Left ventricle myocardium superior (tissue), 1 donor: ENCODE measurements at places on chromosomes 11 and 22. TPM values are rescaled to one million over a fixed set of nuclear protein-coding genes. Genes with fewer than 3 reads are reported as not detected.

The PPFIBP2 gene
- total RNA-seq = 19.9 TPM

The TESMIN gene
- 0.32 TPM for total RNA-seq

The KLHL35 gene
- 0.89 TPM for total RNA-seq

The FOXRED1 gene
- 29.1 TPM for total RNA-seq

- DNase-seq = peak; percentile 92
Measured at GRCh38 chr22:35638410-35638809, 9.8 kb upstream of the APOL6 start.

DNA sequence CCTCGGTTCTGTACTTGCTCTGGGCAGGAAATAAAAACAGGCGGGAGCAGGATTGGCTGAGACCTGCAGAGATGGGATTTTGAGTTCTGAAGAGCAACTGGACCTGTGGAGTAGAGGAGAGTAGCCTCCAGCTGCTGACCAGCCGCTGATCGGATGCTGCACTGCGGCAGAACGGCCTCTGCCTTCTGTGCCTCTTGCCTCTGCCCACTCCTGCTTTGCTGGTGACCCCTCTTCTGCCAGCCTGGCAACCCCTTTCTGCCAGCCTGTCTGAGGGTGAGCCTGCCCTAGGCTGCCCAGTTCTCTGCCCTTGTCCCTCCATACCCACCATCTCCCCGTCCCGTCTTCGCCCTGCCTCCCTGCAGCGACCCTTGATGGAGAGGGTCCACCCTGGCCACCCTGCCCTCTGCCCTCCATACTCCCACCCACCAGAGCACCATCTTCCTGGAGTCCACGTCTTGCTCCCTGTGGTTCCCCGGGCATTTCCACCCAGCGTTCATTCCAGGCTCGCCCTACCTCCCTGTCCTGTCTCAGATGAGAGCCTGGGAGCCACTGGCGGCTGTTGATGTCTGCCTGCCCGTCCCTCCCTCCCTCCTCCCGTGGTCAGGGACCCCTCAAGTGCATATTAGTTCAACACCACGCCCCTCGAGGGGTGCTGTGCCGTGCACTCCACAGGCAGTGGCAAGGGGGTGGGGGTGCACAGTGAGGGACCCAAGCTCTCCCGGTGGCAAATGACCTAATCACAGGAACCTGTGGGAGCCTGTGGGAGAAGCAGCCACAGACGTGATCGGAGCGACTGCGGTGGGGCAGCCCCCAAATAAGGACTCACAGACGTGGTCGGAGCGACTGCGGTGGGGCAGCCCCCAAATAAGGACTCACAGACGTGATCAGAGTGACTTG lies 863.3 kb downstream of the TBC1D22A start:
- DNase-seq = no peak

- DNase-seq = no peak
Measured at GRCh38 chr11:127274328-127274676, 273.7 kb upstream of the KIRREL3 start.

GRCh38 chr11:61004180-61004611 lies 32.7 kb downstream of the CD6 start:
- DNase-seq = no peak

DNA sequence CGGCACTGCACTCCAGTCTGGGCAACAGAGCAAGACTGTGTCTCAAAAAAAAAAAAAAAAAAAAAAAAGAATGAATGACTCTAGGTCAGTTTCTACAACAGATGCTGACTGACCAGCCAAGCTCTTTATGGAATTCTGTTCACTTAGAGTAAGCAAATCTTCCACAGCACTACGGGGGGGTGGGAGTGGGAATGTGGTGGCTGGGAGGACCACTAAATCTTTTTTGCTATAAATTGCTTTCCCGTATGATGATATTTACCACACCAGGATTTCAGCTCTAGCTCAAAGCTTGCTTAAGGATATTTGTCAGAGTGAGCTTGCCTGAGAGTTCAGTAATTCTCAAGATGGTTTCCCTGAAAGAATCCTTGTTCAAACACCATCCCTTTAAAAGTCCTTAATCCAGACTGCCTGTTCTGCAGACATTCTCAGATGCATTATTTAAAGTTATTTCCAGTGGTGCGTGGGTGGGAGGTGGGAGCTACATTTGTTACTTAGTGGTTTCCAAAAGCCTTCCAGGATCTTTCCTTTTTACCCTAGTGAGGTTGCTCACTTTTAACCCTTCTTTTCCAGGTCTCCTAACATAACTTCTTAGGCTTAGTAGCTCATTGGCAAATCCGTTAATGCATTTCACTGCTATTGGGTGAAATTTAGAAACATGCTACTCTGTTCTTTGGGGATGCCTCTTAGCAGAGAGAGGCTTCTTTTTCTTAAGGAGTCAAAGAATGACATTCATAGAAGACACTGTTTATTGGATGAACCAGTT lies 65.9 kb downstream of the UBASH3B start:
- DNase-seq = no peak

GRCh38 chr11:83401506-83402225 lies 115.5 kb upstream of the CCDC90B start:
- DNase-seq = no peak

The PRODH gene
- 9.1 TPM for total RNA-seq

GRCh38 chr11:118198370-118198769 lies 21.9 kb upstream of the SCN2B start:
- DNase-seq = peak; percentile 89

DNA sequence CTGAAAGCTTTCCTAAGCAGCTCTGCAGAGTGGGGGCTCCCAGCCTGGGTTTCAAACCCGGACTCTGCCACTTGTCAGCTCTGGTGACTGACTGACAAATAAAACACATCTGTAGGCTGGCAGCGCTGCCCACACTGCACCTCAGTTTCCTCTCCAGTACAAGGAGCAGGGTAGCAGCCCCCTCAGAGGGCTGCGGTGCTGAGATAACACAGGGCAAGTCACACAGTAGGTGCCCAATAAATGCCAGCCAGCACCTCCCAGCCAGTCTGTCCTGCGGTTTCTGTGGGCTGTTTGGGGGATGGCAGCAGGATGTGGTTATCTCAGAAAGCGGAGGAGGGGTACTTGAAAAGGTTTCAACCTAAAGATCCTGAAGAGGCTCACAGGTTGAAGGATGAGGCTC lies 1.5 kb downstream of the SYT12 start:
- no peak for DNase-seq

GRCh38 chr11:66856496-66857233 lies at the start of gene LRFN4:
Gene LRFN4, plus strand, starts transcription at chr11:66857064. Its CDS starts 681 bp downstream, at chr11:66857745.
- DNase-seq = no peak

The ROBO4 gene
- total RNA-seq = 27.6 TPM

The ALKBH3 gene
- 17.5 TPM for total RNA-seq

- no peak for DNase-seq
Measured at GRCh38 chr22:33012833-33013450, 45.2 kb downstream of the SYN3 start.

- DNase-seq = peak; percentile 48
Measured at GRCh38 chr22:35231585-35232084, 25.7 kb upstream of the HMGXB4 start.

The CCDC88B gene
- total RNA-seq = 7.2 TPM

- DNase-seq = no peak
Measured at GRCh38 chr11:122976061-122976733, 5.4 kb downstream of the BSX start.

The TMPRSS5 gene
- 0.69 TPM for total RNA-seq

- DNase-seq = peak; percentile 44
Measured at GRCh38 chr11:127345819-127346459, 345.4 kb upstream of the KIRREL3 start.

GRCh38 chr11:765802-766091 lies 11.5 kb downstream of the GATD1 start:
- DNase-seq = no peak

The ZNRF3 gene
- 6.9 TPM for total RNA-seq

The OR8D1 gene
- total RNA-seq = not detected

The ACRV1 gene
- not detected for total RNA-seq

DNA sequence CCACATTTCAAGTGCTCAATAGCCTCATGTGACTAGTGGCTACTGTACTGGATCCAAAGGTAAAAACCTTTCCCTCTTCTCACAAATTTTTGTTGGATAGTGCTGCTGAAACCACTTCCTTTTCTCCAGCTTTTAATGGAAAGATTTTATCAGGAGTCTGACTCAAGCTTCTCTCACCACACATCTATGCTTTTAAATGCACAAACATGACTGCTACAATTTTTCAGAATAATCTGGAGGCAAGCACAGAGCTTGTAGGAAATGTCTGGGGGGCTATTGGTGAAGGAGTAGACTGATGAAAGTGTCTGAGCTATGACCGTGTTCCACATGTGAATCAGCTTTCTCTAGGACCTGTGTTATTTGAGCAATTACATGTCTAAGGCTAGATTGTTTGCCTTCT lies 101.1 kb upstream of the FAT3 start:
- DNase-seq = no peak

GRCh38 chr11:115287266-115287665 lies 216.9 kb downstream of the CADM1 start:
- no peak for DNase-seq

The MS4A10 gene
- total RNA-seq = not detected

- no peak for DNase-seq
Measured at GRCh38 chr22:35844886-35845285, 127.2 kb downstream of the APOL5 start.

The FERMT3 gene
- total RNA-seq = 6.9 TPM

- DNase-seq = peak; percentile 25
Measured at GRCh38 chr22:17794726-17795542, 20.7 kb upstream of the BID start.

GRCh38 chr11:43574949-43575912 lies 105.3 kb upstream of the HSD17B12 start:
- DNase-seq = peak; percentile 52

GRCh38 chr22:48153726-48154125 lies 1391.3 kb downstream of the TBC1D22A start:
- DNase-seq = no peak

DNA sequence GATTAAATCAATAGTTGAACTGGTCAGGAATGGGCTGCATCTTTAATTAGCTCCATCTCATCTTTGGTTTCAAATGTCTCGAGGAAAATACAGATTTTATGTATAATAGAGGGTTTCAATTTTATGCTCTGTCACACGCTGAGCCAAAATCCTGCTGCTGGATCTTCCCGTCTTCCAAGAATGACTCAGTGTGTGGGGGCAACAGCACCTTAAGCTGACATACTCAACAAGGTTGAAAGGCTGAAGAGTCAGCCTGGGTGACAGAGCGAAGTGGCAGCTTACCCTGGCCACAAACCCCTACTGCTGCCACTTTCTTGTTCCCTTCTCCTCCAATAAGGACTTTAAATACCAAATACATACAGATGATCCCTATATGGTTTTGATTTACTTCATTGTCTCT lies 9.0 kb upstream of the PCF11 start:
- DNase-seq = no peak

DNA sequence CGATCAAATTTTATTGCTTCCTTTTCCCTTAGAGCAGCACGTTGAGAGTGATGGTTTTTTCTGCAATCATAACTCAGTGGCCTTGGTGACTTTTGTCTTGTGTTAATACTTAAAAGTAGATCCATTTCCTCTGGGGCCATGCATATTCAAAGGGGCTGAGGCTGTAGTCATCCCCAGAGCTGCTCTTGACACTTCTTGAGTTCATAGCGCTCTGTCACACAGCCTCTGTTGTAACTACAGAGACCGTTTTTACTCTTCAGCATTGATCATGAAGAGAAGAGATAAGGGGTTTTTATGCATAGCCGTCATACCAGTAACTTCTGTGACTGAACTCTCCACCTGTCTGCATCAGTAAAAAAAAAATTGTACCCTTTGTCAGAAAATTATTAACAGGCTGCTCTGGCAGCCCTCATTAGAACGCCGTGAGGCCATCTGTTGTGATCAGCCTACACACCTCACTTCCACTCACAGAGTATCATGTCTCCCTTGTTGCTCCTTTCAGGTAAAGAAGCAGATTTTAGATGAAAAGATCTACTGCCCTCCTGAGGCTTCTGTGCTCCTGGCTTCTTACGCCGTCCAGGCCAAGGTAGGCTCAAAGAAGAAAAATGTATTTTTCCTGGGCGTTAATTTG lies 38.4 kb downstream of the NF2 start:
- no peak for DNase-seq

The HOATZ gene
- not detected for total RNA-seq

GRCh38 chr11:3164138-3164551 lies 965 bp downstream of the OSBPL5 start:
- peak; percentile 42 for DNase-seq

DNA sequence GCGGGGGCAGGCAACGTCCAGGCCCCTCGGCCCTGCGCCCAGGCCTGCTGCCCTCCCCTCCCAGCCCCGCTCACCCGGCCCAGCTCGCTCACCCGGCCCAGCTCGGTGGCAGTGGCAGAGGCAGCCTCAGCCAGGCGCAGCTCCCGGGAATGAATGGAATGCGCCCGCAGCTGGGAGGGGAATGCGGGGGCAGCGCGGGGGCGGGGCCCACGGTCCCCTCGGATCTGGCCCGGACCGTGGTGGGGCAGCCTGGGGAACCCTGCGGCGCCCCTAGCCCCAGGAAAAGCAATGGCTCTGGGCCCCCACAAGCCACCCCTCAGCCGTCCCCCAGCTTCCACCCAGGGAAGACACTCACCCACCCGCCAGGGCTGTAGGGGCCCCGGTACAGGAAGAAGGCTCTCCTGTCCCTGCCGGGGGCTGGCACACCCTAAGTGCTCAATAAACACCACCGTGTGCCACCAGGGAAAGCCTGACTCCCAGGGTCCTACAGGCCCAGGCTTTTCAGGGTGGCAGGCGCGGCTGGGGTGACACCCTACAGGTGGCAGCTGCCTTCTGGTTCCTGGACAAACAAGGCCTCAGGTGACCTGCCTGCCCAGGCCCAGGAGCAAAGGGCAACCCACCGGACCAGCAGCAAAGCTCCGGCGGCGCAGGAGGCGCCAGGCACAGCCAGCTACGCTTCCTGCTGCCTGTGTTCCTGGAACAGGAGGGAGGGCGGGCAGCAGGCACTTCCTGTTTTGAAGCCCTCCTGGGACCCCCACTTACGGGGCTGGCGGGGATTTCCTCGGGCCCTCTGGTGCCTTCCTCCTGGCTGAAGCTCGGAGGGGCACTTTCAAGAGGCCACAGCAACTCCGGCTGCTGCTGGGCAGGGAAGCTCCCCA lies 13.8 kb downstream of the PLXNB2 start:
- peak; percentile 59 for DNase-seq

The FXYD6 gene
- total RNA-seq = 35.4 TPM

DNA sequence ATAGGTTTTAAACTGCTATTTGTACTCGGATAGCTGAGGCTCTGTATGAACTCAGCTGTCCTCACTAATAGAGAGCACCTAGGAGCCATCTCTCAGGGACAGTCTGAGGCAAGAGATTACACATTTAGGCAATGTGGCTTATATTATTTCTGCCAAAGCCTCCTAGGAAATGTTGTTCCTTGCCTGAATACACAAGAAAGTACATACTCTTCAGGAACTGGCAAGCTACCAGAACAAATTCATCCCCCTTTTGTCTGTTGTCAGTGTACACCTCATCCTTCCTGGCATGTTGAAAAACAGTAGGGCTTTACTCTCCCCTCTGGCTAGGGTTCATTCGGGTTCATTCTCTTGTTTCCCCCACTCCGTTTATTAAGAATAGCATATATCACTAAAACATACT lies 615.9 kb upstream of the FAT3 start:
- DNase-seq = no peak

The CLCF1 gene
- 0.89 TPM for total RNA-seq

The SHISAL1 gene
- total RNA-seq = 0.55 TPM

The SMTN gene
- total RNA-seq = 278 TPM
